ENCODE measurements at places on chromosomes 3 and 15.

GRCh38 chr3:132800958-132801357, 78.7 kb upstream of the NPHP3 start:
- no peak for DNase-seq

GRCh38 chr15:80999623-81000036, 1.1 kb upstream of the TLNRD1 start:
- DNase-seq: no peak

DNA sequence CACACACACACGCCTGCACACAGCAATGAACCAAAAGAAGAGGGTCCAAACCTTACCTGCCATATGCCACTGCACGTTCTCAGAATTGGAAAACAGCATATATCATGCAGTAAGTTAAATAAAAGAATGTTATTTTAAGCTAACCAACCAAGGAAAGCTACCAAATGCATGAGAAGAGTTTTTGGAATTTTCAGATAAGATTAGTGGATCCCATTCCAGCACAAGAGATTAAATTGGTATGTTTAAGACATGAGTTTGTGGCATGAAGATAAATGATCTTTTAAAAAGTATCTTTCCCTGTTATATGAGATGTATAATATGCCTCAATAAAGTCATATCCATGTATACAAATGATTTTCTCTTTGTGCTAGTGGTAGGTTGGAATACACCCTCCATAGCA, 811.4 kb downstream of the NR2F2 start:
- DNase-seq: no peak

GRCh38 chr15:71125831-71126450, 10.7 kb downstream of the THSD4 start:
- no peak for DNase-seq

Measured in T1000 (cell line).